ENCODE measurements at places on chromosomes 1 and 21. TPM values are rescaled to one million over a fixed set of nuclear protein-coding genes. Genes with fewer than 3 reads are reported as not detected.

Gene LYPD8
- 0.84 TPM for total RNA-seq

Gene HEYL
- total RNA-seq: 0.15 TPM

Gene BMP8B
- 0.15 TPM for total RNA-seq

Gene PLEKHG5
- 11.2 TPM for total RNA-seq

Gene DNM3
- total RNA-seq: 3.1 TPM

Gene SPRR2F
- not detected for total RNA-seq

Gene KCNJ9
- not detected for total RNA-seq

Gene KLHDC7A
- not detected for total RNA-seq

Gene CDK11A
- 11.0 TPM for total RNA-seq

Gene NUDC
- 63.5 TPM for total RNA-seq

Gene KLHDC8A
- not detected for total RNA-seq

Gene HEATR1
- 15.1 TPM for total RNA-seq

Gene IGSF3
- total RNA-seq: 24.9 TPM

Gene PDXK
- 138 TPM for total RNA-seq

Gene SPRR2A
- total RNA-seq: not detected

Gene IVL
- not detected for total RNA-seq

Gene LDLRAD1
- total RNA-seq: not detected

Gene CFHR2
- total RNA-seq: not detected

Gene LDLRAP1
- 16.9 TPM for total RNA-seq

Gene CRYAA
- total RNA-seq: not detected

Gene SYT14
- total RNA-seq: 3.7 TPM

Gene NCAM2
- total RNA-seq: 3.1 TPM

Gene HMGCL
- 43.2 TPM for total RNA-seq

Gene NOTCH2
- 107 TPM for total RNA-seq

Gene TMIGD3
- total RNA-seq: not detected

Gene PLA2G2D
- total RNA-seq: not detected

Gene FLAD1
- total RNA-seq: 32.2 TPM

Gene CFAP141
- not detected for total RNA-seq

Gene CBR3
- 57.9 TPM for total RNA-seq

Gene CR2
- not detected for total RNA-seq

Gene TNFRSF18
- not detected for total RNA-seq

Gene OR2L5
- total RNA-seq: not detected

Gene GATAD2B
- 8.7 TPM for total RNA-seq

Gene CPLANE2
- total RNA-seq: 6.5 TPM

Gene KMO
- total RNA-seq: not detected

Gene MFAP2
- not detected for total RNA-seq

Gene E2F2
- total RNA-seq: 2.8 TPM

Gene ASCL5
- total RNA-seq: not detected

Gene CFHR3
- total RNA-seq: not detected

Gene NR5A2
- 0.10 TPM for total RNA-seq

Gene CCDC27
- not detected for total RNA-seq

Gene CNKSR1
- total RNA-seq: not detected

Gene FCRL1
- total RNA-seq: not detected

Gene SPRR2G
- not detected for total RNA-seq

Gene AMY1A
- not detected for total RNA-seq

Gene SSU72
- total RNA-seq: 96.9 TPM

Gene S100A5
- total RNA-seq: not detected

Gene BATF3
- total RNA-seq: 3.3 TPM

Gene SEMA4A
- total RNA-seq: 0.37 TPM

Gene IL12RB2
- total RNA-seq: 0.30 TPM

Gene FOXD3
- 0.20 TPM for total RNA-seq

Gene G0S2
- total RNA-seq: 267 TPM

Gene FCGR1A
- not detected for total RNA-seq

Gene LRRC8C
- 4.8 TPM for total RNA-seq

Gene IPP
- total RNA-seq: 7.8 TPM

Gene PYCR2
- 31.6 TPM for total RNA-seq

Gene OR2T35
- total RNA-seq: not detected

Gene VTCN1
- not detected for total RNA-seq

Gene MYOC
- total RNA-seq: not detected
